ENCODE measurements at places on chromosomes 11 and 22.

- no peak for DNase-seq
These were observed 582.6 kb downstream of the METTL15 start for GRCh38 chr11:28690746-28691145.

- no peak for DNase-seq
These were observed 6.0 kb downstream of the ESS2 start for GRCh38 chr22:19138217-19139000.

DNA sequence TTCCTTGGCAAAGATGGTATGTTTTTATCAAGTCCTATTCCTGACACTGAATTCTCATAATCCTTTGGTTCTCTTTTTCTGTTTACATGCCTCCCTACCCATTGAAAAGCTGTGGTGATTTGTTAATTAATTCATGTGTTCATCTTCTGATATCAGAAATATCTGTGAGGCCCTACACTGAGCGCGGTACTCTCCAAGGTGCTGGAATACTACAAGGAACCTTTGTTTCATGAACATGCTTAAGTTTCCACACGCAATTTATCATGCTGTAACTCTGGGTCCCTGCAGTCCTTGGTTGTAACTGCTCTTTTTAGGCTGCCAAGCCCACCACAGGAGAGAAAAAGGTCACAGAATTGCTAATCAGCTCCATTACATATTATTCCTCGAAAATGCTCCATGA lies 331.8 kb downstream of the FAT3 start:
- peak; percentile 61 for DNase-seq

GRCh38 chr22:26847046-26847445 lies 189.7 kb downstream of the MIAT start:
- no peak for DNase-seq

- no peak for DNase-seq
These were observed 3.0 kb downstream of the MLC1 start for GRCh38 chr22:50082197-50082715.

DNA sequence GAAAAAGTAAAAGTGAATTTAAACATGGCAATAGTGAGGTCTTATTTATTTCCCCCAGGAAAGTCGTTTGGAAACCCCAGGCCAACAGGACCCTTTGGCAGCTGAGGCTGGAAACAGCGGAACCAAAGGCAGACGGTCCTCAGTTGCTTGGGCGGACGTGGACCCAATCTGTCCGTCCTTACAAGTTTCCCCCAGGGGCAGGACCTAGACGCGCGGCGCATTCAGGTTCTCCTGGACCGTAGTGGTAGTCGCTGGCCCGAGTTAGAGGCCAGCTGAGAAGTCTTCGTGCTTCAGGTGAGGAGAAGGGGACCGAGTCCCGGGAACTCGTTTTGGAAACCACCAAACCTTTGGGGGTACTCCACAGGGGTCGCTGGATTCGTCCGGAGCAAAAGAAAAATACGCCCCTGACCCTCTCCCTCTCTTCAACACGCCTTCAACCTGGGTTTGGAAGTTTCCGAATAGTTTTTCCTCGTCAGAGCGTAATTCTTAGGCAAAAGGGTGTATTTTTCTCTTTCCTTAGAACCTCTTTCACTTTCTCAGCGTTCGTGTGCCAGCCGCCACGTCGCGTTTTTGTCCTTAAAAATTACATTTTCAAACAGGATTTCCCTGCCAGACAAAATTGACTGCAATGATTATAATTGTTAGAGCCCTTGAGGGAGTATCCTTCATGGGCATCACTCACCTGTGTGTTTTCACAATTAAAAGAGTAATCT lies 2.1 kb downstream of the METTL15 start:
- peak; percentile 82 for DNase-seq

GRCh38 chr11:103811870-103812455 lies 224.5 kb upstream of the DDI1 start:
- DNase-seq, result no peak
